ENCODE measurements at places on chromosomes 5 and 9.

DNA sequence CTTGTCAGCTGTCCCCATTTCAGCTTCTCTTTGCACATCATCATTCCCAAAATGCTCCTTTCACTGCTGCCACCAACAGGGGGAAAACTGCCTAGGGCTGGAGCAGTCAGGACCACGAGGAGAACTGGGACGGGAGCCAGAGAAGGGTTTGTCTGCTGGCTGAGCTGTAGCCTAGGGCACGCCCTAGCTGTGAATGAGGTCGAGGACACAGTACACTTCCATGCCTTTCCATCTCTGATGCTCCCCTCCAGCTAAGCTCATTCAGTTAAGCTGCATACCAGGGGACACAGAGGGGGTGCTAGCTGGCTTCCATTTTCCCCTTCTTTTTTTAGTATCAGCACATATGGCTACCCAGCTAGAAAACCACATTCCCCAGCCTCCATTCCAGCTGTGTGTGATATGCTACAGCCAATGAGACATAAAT, 64.7 kb downstream of the STK10 start:
- peak; percentile 37 for DNase-seq

- no peak for DNase-seq
Observed at GRCh38 chr9:78038620-78039300, 7.1 kb upstream of the GNAQ start.

GRCh38 chr9:124146031-124146561, 111.7 kb upstream of the NEK6 start:
- DNase-seq: no peak

DNA sequence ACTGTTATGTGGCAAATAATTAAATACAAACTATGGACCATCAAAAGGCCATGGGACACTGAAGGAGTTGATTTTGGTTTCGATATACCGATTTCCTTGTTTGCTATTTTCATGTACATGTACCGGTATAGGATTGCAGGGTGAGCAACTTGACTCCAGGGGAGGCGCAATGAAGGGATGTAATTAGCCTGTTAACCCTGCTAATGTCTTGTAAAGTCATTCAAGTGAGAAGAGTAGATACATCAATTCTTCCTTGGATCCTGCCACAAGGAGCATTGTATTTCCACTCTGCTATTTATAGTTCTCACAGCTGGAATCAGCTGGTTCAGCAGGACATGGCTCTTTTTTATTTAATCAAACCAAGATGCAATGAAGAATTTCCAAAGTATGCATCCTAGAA, 102.0 kb downstream of the STK32A start:
- peak; percentile 67 for DNase-seq

DNA sequence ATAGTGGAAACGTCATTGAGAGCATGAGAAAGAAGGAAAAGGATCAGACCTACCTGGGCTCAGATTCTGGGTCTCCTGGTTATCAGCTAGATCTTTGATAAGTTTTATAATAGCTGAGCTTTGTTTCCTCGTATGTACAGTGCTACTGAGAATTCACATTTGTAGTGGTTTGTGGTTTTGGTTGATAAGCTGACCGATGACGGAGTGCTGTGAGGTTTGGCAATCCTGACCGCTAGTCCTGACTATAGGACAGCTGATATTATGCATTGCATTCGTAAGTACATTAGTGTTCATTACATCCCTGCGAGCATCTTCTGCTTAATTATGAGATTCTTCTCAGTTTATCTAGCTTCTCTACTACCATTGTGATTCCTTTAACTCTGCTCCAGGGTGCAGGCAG, 190.7 kb upstream of the SLC27A6 start:
- no peak for DNase-seq

DNA sequence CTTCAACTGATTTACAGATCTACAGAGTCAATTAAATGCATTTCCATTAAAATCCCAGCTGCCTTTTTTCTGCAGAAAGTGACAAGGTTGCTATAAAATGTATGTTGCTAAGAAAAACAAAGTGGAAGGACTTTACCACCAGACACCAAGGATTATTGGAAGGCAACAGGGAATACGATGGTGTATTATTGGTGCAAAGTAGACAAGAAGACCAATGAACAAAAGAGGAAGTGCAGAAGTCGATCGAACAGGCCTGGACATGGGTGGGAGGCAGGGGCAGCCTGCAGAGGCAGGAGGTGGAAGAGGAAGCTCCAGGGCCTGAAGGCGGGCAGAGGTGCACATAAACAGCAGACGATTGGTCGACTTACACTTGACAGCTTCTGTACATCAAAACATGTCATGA, 10.6 kb upstream of the SLC6A19 start:
- no peak for DNase-seq

DNA sequence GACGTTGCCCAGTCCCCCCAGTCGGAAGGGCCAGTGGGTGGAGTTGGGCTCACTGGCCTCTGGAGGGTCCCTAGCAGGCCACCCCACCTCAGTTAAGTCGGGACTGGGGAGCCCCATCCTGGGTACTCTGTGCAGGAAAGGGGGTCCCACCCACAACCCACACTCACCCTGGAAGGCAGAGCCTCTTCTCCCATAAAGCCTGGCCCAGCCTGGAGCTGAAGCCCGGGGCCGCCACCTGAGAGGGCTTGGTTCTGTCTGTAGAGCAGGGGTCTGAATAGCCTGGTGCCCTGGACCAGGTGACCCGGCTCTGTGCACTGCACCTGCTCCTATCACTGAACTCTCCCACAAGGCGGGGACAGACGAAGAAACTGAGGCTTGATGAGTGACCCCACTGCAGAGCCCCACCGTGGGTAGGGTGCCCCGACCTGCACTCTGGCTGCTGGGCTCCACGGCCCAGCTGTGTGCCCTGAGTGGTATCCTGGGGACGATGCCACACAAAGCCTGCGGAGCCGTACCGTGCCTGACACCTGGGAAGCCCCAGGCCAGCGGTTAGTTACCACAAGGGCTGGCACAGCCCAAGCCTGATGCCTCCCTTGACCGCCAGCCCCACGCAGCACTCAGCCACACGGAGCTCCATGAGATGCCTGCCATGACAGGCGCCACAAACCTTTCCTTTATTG, 7.3 kb downstream of the PTGES2 start:
- DNase-seq: no peak

DNA sequence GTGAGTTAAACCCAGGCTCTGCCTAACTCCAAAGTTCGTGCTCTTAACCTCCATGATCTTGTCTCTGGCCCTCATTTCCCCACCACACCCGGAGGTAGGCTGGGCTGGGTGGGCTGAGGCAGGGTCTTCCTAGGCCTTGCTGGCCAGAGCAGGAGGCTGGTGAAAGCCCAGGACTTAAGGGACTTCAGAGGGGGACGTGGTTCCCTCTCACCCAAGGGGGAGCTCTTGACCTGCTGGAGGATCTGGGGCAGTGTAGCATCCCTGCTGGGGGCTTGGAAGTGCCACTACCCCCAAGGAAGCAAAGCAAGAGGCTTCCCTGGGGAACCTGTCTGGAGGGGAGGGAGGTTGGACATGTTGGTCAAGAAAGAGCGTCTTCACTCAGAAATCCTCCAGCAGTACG, 14.7 kb downstream of the PITX1 start:
- no peak for DNase-seq

DNA sequence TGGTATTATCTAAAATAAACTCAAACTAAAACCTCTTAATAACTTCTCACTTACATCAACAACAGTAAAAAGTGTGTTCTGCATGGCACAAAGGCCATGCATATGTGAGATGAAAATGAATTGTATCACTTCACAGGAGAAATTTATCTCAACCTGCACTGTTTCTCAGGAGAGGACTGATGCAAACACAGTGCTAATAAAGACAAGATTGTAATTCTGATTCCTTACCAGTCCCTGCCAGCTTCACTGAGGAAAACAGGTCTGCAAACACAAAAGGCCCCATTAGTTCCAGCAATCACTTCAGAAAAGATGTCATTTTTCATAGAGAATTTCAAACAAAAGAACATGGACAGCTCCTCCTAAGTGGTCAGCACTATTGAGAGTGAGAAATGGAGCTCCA, 117.3 kb upstream of the PDE4D start:
- no peak for DNase-seq

GRCh38 chr9:136711751-136712689, at the start of gene DIPK1B:
DIPK1B (plus strand) TSS chr9:136712572; CDS start chr9:136712666, 94 bp downstream.
- DNase-seq: no peak

DNA sequence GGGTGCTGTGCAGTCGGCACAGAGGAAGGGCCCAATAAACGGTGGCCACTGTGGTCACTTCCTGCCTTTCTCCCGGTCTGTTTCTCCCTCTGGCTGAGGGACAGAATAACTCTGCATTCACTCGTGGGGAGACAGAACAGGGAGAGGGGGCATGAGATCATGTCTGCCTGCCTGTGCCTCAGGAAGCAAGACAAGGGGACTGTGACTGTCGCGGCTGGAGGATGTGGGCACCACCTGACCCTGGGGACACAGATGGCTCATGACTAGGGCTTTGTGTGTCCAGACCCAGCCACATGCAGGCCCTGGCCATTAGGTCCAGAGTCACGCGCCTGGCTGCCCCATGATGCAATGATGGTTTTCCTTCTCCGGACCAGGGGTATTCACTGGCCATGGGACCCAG, 5.8 kb downstream of the TRUB2 start:
- DNase-seq: no peak

GRCh38 chr5:155303120-155303519, 289.6 kb downstream of the KIF4B start:
- no peak for DNase-seq

GRCh38 chr9:18127499-18127875, 346.5 kb upstream of the ADAMTSL1 start:
- DNase-seq: no peak

- DNase-seq: no peak
Observed at GRCh38 chr9:113868501-113868900, 7.6 kb upstream of the ZNF618 start.

GRCh38 chr9:129933185-129934040, 98.2 kb downstream of the USP20 start:
- DNase-seq: no peak

DNA sequence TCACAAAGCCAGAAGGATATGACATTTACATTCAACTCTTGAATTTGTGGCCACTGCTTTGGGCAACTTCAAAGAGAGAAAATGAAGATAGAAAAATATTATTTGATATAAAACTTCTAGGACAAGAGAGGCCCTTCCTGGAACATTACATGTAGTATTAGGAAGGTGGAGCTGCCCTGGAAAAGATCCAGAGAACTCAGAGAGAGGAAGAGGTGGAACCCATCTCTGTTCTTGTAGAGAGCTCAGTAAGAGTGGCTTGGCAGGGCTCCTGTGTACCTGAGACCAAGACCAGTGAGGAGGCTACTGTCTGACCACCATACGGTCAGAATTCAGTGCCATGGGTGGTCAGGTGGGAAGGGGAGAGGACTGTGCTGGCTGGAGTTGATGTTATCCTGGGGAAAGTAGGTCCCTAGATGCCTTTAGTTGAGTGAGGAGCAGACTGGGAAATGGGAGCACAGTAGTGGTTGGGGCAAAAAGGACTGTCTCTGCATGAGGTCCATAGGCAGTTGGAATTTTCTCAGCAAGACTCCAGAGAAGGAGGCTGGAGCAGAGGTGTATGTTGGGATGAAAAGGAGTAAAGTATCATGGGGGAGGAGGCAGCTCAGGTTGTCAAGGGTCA, 7.6 kb downstream of the TGFBI start:
- peak; percentile 27 for DNase-seq

Measured in NCI-H2029 (cell line).